Uterine smooth muscle cell (primary cell): ENCODE measurements at places on chromosomes 7 and 10. TPM values are rescaled to one million over a fixed set of nuclear protein-coding genes. Genes with fewer than 3 reads are reported as not detected.

The LIPF gene
- total RNA-seq = not detected in 2 replicates

The ACTL6B gene
- not detected in 2 replicates for total RNA-seq

The C7orf57 gene
- 0.11 TPM in 1 of 2 replicates, not detected in the other for total RNA-seq

The XRCC2 gene
- total RNA-seq = 1.6 and 7.5 TPM in 2 replicates

The CPA2 gene
- not detected in 2 replicates for total RNA-seq

The ADAM12 gene
- 40.8 and 119 TPM in 2 replicates for total RNA-seq

The AKR1C8 gene
- not detected in 2 replicates for total RNA-seq

The TMEM26 gene
- total RNA-seq = 0.50 and 0.66 TPM in 2 replicates

The PLEKHS1 gene
- not detected in 2 replicates for total RNA-seq

The C10orf105 gene
- under 0.01 TPM in 2 replicates for total RNA-seq

The ASB10 gene
- total RNA-seq = not detected in 2 replicates

The TAF3 gene
- total RNA-seq = 1.6 and 2.0 TPM in 2 replicates

The LRRN3 gene
- total RNA-seq = 1.2 and 4.1 TPM in 2 replicates

The KCNIP2 gene
- 0.55 and 0.62 TPM in 2 replicates for total RNA-seq

The KLHL7 gene
- total RNA-seq = 40.5 and 41.6 TPM in 2 replicates

The DAGLB gene
- total RNA-seq = 18.6 and 20.7 TPM in 2 replicates

The CYP26A1 gene
- total RNA-seq = not detected in 2 replicates

The FAM25G gene
- not detected in 2 replicates for total RNA-seq

The AGMO gene
- total RNA-seq = not detected in 2 replicates

The GCC1 gene
- 28.9 and 47.0 TPM in 2 replicates for total RNA-seq

The MAP3K8 gene
- total RNA-seq = 4.1 and 4.5 TPM in 2 replicates

The WAC gene
- total RNA-seq = 50.7 and 54.8 TPM in 2 replicates

The ATOH7 gene
- total RNA-seq = not detected in 2 replicates

The NPY gene
- total RNA-seq = not detected in 2 replicates

The WIPF3 gene
- not detected in 2 replicates for total RNA-seq

The LRRC27 gene
- 7.1 and 13.9 TPM in 2 replicates for total RNA-seq

The SPDYE18 gene
- total RNA-seq = not detected in 2 replicates

The GNG11 gene
- total RNA-seq = 63.4 and 106 TPM in 2 replicates
